ENCODE measurements at places on chromosomes 5 and 9. TPM values are rescaled to one million over a fixed set of nuclear protein-coding genes. Genes with fewer than 3 reads are reported as not detected.

- DNase-seq = peak; percentile 54
Measured at GRCh38 chr9:121201045-121201737, 478 bp downstream of the RAB14 start.

GRCh38 chr5:139859013-139859412 lies 63.4 kb downstream of the PSD2 start:
- DNase-seq = no peak

Gene CBY3
- not detected for total RNA-seq

DNA sequence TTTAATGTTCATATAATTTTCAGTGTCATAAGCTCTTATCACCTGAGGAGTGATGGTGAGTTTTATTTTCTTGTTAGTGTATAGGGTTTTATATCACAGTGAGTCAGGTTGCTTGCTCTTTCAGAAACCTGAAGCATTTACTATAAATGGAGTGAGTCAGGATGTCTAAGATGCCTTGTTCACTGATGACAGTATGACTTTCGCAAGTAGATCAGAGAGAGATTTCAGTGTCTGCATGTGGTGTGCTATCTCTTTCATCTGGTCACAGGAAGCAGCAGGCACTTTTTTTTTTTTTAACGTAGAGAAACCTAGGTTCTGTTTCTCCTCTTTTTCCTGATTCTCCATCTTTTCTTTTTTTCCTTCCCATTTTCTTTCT lies 237.1 kb downstream of the DMRTA1 start:
- DNase-seq = no peak

- DNase-seq = no peak
Measured at GRCh38 chr9:107833295-107833694, 343.7 kb upstream of the KLF4 start.
